Glutamatergic neuron (in vitro differentiated cells): ENCODE measurements at places on chromosomes 12 and 14. TPM values are rescaled to one million over a fixed set of nuclear protein-coding genes. Genes with fewer than 3 reads are reported as not detected.

The PDZRN4 gene
- 1.5 TPM for total RNA-seq

The PRPF39 gene
- total RNA-seq, result 46.7 TPM

The CLEC1A gene
- total RNA-seq, result not detected

The KCNK13 gene
- not detected for total RNA-seq

DNA sequence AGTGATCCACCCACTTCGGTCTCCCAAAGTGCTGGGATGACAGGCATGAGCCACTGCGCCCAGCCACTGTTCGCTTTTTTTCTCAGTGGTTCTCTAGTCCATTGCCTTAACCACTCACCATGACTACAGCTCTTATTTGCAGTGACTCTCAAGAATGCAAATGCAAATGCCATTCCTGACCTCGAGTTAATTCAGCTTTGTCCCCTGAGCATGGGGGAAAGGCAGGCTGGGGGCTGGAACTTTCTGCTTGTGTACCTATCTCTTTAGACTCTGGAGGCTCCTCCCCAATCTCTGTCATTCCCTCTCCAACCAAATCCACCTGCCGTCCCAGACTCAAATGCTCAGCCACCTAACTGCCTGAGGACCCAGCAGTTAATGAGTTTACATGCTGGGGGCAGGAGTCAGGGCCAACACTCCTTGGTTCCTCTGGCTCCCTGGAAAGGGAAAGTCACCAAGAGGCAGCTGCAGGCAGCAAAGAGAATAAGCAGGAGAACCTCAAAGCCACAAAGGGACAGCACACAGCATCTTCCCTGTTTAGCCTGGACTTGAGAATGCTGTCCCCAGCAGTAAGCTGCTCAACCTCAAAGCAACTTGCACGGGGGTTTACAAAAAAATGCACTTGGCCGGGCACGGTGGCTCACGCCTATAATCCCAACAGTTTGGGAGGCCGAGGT is 5.3 kb upstream of the HNF1A start:
- no peak overlapping the region for H3K27ac ChIP-seq
- no peaks in the 10 kb centered on the region for H3K4me1 ChIP-seq
- DNase-seq, result no peak
- no peak overlapping the region for H3K4me3 ChIP-seq

DNA sequence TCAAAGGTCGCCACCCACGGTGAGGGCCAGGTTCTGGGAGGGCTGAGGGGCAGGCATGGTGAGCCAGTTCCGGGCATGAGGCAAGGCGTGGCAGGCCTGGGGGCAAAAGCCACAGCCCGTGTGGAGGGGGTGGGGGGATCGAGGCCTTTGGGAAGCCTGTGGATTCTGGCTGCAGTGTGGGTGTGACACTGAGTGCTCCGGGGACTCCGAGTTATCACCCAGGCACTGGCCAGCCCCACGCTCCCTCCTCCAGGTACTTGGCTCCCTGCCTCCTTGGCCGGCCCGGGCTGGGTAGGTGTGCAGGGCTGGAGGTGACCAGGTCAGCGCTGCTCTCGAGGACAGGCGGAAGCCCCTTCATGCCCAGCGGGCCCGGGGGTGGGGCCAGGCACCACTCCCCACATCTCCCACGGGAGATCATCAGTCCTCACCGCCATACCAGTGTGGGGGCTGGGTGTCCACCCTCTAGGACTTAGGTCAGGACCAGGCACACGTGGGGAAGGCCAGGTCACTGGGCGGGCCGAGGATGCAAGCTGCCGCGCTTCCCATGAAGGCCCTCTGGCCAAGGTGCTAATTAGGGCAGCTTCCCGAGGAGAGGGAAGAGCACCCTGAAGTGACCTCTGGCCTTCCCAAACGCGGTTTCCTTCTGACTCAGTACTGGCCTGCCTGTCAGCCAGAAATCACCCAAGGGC is 34.1 kb upstream of the TDRD9 start:
- H3K4me1 ChIP-seq, result no peaks in the 10 kb centered on the region
- no peak for DNase-seq
- H3K36me3 ChIP-seq, result peaks cover 13% of the 10 kb centered on the region
- no peak overlapping the region for H3K27ac ChIP-seq
- no peak overlapping the region for H3K4me3 ChIP-seq

DNA sequence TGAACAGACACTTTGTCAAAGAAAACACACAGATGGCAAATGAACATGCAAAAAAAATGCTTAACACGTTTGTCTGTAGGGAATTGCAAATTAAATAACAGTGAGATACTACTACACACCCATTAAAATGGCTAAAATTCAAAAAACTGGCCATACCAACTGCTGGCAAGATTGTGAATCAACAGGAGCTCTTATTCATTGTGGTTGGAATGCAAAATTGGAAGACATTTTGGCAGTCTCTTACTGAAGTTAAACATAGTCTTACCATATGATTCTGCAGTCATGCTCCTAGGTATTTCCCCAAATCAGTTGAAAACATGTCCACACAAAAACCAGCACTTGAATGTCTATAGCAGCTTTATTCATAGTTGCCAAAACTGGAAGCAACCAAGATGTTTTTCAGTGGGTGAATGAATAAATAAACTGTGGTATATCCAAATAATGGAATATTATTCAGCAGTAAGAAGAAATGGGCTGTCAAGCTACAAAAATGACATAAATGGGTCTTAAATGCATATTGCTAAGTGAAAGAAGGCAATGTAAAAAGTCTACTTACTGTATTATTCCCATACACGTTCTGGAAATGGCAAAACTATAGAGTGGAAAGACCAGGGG is 91.4 kb downstream of the PLEKHA5 start:
- peak overlapping the region; percentile 86 for H3K27ac ChIP-seq
- H3K4me1 ChIP-seq, result peaks cover 64% of the 10 kb centered on the region
- peak overlapping the region; percentile 57 for H3K4me3 ChIP-seq
- DNase-seq, result no peak

The STYK1 gene
- total RNA-seq, result not detected

The LRP1-AS gene
- total RNA-seq, result not detected

DNA sequence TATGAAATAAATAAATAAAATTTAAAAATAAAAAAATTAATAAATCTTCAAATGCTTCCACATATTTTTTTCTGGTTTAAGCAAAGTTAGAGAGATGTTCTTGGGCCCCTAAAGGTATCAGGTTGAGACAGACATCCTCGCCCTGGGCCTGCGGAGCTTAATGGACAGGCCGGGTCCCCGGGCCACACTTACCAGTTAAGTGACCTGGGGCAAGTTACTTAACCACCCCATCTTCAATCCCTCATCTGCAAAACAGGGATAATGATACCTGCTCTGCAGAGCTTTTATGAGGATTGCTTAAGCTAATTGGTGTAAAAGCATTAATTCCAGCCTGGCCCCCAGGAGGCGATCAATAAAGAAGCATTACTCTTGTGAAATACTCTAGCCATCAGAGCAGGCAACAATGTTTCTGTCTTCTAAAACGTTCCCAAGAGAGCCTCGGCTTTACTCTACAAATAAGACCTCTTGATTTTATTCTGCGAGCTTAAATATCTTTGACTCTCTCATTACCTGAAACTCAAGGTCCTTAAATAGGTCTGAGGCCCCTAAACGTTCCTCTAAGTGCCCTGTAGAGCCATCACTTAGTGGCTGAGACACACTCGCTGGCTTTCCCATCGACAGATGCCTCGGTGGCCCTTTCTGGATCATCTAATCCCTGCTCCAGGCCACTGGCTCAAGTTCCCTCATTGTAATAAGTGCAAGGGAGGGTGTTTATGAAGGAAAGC is 81.1 kb upstream of the DIO3 start:
- peaks cover 30% of the 10 kb centered on the region for H3K4me1 ChIP-seq
- peaks cover 6% of the 10 kb centered on the region for H3K36me3 ChIP-seq
- DNase-seq, result peak; percentile 58
- H3K27ac ChIP-seq, result peak overlapping the region; percentile 94
- H3K4me3 ChIP-seq, result no peak overlapping the region

- H3K27me3 ChIP-seq, result no peaks in the 10 kb centered on the region
- DNase-seq, result no peak
- no peak overlapping the region for H3K4me3 ChIP-seq
- H3K27ac ChIP-seq, result no peak overlapping the region
- H3K36me3 ChIP-seq, result no peaks in the 10 kb centered on the region
- H3K4me1 ChIP-seq, result no peaks in the 10 kb centered on the region
These were observed 266.7 kb downstream of the EMP1 start for GRCh38 chr12:13463189-13463588.

DNA sequence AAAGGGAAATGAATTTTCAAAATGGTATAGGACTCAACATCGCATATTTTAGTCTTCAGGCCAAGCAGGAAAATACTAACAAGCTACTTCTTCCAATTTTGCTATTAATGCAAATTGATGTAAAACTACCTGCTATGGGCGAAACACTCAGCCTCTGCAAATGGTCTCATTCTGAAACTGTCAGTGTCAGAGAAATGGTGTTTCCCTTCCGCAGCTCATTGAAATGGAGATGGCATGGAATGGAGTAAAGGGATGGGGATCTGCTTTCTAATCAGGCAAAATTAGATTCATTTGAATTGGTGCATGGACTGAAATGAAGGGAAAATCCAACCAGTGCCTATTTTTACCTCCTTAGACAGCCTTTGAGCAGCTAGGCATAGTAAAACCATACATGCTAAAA is 80.4 kb upstream of the EEA1 start:
- H3K4me3 ChIP-seq, result no peak overlapping the region
- H3K36me3 ChIP-seq, result no peaks in the 10 kb centered on the region
- DNase-seq, result no peak
- H3K4me1 ChIP-seq, result no peaks in the 10 kb centered on the region
